Stimulated activated CD4-positive, alpha-beta T cell treated with anti-CD3 and anti-CD28 coated beads, Interleukin-15, amount 100 ng/mL, for 48 hours (primary cell): ENCODE measurements at places on chromosomes 1 and 21.

- DNase-seq, result no peak
Observed at GRCh38 chr1:24323281-24323680, 4.1 kb downstream of the GRHL3 start.

DNA sequence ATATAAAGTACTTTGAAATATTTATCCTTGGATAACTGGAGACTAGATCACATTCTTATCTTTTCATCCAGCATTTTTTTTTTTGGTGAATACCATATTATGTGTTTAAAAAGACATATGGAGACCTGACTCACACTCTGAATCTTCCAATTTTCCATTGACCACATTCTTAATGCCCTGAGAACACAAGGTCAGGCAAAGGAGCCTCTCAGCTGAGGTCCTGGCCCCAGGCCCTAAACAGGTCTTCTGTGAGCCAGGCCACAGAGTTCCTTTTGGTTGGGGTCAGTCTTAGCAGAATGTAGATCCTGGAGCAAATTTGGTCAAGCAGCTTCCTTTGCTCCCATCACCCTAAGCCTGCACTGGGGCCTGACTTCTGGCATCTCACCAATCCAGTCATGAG, 390.1 kb upstream of the ST6GALNAC5 start:
- DNase-seq, result no peak

- no peak for DNase-seq
Observed at GRCh38 chr1:206924592-206925105, 2.9 kb upstream of the FCMR start.

GRCh38 chr1:61109158-61109557, 26.8 kb downstream of the NFIA start:
- DNase-seq, result no peak

DNA sequence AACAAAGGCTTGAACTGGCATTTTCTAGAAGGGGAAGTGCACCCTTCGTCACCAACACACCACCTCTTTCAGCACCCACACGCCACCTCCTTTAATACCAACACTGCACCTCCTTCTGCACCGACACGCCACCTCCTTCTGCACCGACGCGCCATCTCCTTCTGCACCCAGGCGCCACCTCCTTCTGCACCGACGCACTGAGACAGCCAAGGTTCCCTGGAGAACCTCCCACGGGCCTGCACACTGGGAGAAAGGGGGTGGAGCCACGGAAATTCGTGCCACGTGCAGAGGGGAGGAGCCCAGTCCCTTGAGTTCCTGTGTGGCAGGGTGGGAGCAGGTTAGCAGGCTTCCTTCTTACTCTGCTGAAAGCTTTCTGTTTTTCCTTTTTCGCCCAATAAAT, 327.9 kb upstream of the C1orf174 start:
- DNase-seq, result no peak

DNA sequence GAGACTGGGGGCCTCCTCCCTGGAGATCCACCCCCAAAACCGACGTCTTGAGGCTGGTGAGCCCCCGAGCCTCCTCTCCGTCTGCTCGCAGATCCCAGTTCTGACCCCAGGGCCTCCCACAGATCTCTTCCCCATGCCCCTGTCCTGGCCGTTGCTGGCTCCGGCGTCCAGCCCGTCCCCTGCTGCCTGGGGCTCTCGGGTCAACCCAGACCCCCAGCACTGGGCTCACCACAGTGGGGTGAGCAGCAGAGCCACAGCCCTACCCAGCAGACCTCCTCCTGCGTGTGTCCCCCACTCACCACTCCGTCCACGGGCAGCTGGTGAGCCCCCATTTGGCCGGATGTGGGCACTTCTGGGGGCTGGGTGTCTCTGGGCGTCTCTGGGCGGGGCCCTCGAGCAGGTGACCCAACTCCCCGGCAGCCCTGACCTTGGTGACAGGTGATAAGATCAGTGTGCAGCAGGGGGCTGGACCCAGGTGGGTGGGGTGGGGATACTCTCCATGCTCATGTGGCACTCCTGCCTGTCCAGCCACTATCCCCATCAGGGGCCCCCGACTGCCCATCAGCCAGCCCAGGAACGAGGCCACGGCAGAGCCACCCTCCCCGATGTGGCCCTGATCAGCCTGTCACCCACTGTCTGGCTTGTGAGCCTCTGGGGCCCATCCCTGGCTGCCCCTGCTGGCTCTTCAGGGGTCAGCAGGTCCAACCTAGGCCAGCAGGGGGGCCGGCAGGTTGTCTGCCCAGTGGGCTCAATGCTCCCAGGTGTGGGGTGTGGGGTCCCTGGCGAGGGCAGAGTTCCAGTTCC, 709 bp downstream of the TNFRSF14 start:
- DNase-seq, result no peak

GRCh38 chr1:166040202-166040997, 126.4 kb downstream of the FAM78B start:
- DNase-seq, result no peak

DNA sequence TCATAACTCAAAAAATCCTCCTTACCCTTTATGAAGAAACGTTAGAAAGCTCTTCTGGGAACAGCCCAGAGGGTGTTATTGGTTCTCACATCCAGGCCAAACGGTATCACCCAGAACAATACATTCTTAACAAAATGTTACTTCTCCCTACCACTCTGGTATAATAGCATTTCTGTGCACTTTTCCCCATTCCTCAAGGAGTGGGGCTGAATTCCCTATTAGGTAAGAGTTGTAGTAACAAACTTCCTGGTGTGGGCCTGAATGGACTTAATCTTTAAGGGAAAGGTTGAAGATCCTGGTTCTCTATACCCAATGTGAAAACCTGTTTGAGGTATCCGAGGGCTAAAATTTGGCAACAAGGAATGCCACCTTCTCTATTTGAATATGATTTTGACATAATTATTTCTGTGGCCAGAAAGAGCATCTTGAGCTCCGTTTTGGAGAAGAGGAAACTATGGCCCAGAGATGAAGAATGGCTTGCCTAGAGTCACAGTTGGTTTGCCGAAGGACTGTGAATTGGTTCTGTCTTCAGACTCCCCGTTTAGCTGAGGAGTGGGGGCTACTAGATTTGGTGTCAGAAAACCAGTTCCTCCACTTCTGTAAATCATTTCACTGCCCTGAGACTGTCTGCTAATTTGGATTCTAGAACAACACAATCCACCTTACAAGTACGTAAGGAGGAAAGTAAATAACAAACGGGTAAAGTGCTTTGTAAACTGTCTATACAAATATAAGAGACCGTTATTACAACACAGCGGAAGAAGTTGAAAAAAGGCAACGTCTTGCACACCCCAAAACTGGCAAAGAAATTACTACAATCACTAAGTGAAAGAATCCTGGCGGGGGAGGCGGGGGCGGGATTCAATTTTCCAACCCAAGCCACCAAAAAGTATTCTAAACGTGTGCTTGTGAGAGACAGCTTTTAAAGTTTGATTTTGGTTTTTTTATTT, 2.3 kb downstream of the ANP32E start:
- peak; percentile 45 for DNase-seq

DNA sequence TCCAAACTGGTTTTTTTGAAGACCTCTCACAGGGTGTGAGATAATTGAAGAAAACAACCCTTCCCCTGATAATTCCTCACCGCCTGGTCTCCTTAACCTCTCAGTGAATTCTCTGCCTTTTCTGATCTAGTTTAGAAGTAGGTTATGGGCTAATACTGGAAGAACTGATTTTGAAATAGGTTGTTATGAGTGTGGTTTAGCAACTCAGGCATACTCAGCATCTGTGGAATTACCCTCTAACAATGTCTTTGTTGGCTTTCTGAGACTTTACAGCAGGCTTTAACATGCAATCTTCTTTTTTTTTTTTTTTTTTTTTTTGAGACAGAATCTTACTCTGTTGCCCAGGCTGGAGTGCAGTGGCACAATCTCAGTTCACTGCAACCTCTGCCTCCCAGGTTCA, 10.3 kb upstream of the PLD5 start:
- DNase-seq, result no peak

DNA sequence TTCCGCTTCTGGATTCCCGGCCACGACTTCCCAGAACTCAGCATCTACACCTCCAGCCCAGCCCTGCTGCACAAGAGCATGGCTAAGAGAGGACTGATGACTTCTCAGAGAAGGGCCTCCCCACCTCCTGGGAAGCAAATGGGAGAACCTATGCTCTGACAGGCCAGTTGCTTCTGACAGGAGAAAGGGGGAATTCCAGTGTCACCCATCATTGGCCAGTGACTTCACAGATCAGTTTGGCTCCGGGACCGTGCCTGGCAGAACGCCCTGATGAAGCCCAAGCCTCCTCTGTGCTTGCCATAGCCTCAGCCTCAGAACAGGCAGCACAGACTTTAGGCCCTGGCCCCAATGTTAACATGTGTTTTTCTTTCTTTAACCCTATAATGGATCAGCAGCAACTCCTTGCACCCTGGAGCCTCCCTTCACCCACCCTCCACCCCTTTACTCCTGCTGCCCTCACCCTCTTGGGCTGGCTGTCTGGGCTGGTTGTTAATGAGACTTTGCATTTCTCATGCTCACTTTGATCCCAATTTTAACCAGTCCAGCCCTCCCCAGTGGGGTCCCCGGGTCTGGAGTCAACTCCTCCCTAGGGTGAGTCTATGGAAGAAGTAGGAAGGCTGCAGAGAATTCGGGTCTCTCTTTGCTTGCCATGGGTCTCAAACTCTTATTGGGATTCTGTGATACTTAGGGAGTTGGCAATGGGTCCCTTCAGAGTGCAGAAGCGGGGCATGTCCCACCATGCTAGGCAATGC, 42.7 kb upstream of the SLC30A1 start:
- no peak for DNase-seq

GRCh38 chr1:29425631-29426030, 189.3 kb downstream of the PTPRU start:
- DNase-seq, result no peak

DNA sequence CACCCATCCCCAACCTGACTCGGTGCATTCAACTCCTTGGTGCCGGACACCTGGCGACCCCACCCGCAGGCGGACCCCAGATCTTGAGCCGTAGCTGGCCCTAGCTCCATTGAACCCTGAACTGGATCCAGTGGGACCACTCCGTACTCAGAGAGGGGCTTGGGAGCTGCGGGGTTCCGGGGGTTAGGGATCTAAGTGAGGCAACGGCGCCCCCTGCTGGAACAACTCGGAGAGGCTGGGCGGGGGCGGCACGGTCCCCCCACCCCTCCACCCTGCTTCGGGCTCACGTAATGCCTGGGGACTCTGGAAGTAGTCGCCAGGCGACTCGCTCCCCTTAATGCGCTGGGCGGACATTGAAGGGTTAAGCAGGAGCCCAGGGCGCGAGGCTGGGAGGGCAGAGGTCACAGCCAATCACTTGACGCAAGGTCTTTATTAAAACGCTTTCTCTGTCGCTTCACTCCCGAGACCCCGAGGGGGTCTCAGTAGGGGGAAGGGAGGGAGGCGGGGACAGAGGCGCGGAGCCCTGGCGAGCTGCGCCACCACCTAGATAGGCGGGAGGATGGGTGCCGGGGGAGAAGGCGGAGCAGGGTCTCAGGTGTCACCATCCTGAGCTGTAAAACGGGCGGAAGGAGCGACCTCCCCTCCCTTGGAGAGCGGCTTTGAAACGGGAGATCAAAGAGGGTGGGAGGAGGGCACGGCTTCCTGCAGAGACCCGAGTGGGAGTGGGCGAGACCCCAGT, 704 bp upstream of the CRABP2 start:
- peak; percentile 39 for DNase-seq

GRCh38 chr1:186409091-186409490, 33.5 kb downstream of the ODR4 start:
- no peak for DNase-seq

- no peak for DNase-seq
Observed at GRCh38 chr21:46078322-46078977, 19.5 kb upstream of the COL6A2 start.

GRCh38 chr1:209266590-209267205, 316.8 kb upstream of the CAMK1G start:
- no peak for DNase-seq

DNA sequence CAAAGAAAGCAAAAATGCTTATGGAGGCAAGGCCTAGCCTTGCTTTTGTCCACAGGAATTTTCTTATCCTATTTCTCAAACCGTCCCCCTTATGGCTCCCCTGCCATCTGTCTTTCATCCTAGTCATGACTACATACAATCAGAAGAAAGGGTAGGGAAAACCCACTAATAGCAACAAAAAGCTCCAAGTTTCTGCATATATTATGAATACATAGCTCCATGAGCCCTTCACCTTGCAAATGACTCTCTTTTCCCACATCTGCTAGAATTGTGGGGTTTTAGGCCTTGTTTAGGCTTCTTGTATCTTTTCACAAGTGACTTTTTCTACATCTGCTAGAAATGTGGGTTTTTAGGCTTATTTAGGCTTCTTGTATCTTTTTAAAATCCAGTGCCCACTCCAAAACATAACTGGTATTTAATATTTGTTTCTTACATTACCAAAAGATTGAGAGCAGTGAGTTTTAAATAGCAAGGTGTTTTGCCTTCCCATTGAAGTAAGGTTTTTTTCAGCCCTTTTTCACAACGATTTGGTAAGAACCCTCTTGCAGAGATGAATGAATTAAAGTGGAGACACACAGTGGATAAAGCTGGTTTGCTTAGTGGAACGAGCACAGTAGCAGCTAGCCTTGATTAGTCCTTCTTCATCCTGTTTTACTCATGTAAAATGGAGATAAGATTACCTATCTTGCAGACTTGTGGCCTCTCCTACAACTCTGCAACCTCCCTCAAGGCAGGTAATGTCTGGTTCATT, 4.4 kb downstream of the GADD45A start:
- DNase-seq, result no peak

GRCh38 chr1:39043513-39043912, 17.4 kb downstream of the NDUFS5 start:
- DNase-seq, result no peak

GRCh38 chr1:201741763-201742342, 87.1 kb upstream of the IPO9 start:
- no peak for DNase-seq

- DNase-seq, result no peak
Observed at GRCh38 chr1:26627954-26628353, 67.9 kb upstream of the ARID1A start.

DNA sequence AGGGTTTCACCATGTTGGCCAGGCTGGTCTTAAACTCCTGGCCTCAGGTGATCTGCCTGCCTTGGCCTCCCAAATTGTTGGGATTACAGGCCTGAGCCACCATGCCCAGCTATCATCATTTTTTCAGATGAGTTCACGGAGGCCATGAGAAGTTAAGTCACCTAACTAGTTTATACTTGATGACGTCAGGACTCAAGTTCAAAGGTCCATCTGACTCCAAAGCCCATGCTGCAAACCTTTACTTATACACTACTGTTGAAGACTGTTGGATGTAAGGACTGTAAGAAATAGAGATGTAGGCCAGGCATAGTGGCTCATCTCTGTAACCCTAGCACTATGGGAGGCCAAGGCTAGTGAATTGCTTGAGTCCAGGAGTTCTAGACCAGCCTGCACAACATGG, 40.8 kb upstream of the STMN1 start:
- no peak for DNase-seq
